ENCODE measurements at places on chromosomes 11 and 22.

DNA sequence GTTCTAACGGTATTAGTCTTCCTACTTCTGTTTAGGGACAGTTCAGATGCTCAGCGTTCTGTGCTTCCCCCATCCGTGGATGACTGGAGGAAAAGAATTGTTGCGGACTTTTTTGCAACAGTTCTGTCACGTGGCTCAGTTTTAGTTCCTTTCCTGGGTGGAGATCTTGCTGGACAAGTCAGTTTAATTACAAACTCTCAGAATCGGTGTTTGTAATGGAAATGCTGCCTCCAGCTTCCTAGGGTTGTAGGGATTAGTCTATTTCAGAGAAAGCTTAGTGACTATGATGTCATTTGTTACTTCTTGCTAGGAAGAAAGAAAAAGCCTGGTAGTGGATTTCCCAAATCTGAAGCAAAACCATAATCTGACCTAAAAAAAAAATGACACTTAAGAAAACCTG is 320.4 kb downstream of the CADM1 start:
- DNase-seq, result no peak

DNA sequence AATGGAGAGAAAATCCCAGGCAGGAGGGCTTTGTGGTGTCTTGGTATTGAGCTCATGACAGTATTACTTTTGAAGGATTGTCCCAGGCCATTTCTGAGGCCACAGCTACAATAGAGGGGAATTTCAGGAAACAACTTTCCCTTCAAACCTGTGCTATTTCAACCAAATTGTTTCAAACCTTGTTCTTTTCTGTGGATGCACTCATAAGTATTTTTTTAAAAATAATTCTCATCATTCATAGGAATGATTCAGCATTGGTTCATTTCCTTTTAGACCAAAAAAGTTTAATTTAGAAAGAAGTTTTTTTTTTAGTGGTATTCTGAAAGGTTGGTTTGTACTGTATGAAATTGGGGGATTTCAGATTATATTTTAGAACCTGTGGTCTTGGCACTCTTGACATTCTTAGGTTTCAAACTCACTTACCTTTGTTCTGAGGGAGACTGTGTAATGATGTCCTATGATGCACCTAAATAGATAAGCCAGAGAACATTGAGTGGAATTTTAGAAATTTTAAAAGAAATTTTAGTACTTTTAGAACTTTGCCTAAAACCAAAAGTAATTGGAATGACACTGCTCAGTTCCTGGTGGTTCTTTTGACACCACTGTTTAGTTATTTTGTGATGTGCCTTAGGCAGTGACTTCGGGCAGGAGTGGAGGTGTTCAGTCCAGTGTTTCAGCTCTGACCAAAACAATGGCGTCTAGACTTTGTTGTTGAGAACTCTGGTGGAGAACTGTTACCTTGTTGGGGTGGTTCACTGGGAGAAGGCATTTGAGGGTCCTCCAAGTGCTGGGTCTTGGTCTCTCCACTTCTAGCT is 12.2 kb downstream of the TEAD1 start:
- no peak for DNase-seq

DNA sequence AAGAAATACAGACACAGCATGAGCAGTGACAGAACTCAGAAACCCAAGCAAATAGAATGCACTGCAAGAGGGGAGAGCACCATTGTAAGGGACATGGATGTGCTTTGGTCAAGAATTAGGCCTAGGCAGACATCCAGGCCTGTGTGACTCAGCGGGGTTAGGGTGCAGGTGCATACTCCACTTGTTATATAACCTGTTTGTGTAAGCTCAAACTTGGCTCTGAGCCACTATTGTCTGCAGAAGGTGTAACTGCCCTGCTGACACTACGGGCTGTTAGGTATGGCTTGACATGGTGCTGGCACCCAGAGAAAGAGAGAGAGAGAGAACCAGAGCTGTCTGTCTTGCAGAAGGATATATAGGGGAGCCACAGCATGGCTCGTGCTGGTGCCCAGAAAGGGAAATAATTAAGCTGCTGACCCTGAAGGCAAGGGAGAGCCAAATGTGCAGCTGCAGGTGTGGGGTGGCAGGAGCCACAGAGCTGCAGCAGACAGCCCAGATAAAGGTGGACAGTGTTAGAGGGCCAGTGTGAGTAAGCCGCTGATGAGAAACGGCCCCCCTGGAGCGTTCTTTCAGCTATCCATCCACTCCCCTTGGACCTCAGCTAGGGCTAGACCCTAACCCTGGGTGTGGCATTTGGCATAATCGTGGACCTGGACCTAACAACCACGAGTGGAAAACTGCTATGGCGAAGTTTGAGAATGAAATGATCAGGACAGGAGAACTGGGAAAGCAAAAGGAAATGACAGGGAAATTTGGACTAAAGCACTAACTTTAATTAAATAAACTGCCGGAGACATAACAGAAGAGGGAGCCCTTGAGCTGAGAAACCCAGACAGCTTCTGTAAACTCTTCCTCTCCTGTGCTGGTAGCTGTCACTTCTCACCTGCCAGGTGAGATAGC is 253.0 kb upstream of the CCDC179 start:
- no peak for DNase-seq

DNA sequence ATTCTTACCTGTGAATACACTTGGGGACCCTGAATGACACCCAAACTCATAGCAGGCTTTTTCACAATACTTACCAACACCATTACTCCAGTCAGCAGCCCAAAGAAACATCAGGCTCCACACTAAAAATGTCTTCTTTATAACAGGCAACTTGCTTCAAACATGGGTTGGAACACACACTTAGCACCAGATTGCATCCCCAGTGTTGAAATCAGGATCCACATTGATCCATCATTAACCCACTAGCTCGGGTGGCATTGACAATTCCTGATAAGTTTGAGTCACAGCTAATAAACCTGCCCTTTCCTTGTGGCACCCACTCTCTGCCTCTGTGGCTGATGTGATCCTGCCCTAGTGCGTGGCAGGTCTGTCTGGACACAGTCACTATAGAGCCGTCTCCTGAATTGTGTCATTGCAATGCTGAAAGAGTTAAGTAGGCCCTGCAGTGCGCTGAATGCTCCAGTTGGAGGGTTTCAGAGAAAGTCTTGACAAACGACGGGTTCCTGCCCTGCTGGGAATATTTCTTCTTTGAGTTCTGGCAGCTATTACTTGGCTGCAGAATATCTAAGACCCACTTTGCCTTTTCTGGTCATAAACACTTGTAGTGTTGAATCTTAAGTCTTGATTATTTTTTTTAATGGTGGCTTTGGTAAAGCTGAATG is 19.6 kb upstream of the C11orf96 start:
- no peak for DNase-seq

DNA sequence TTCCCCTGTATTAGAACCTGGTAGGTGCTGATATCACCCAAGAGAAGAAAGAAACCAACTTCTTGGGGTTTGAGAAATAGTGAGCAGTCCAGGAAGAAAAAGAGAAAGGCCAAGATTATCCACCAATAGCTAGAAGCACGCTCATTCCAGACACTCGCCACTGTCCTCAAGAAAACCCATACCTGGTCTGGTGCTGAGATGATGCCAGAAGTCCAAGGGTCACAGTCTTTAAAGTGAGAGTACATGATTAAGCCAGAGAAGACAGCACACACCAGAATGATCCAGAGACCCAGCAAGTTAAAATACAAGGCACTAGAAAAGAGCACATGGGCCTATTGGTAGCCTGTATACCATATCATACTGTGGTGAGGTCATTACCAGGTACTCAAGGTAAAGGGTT is 23.6 kb downstream of the SLC5A12 start:
- no peak for DNase-seq

DNA sequence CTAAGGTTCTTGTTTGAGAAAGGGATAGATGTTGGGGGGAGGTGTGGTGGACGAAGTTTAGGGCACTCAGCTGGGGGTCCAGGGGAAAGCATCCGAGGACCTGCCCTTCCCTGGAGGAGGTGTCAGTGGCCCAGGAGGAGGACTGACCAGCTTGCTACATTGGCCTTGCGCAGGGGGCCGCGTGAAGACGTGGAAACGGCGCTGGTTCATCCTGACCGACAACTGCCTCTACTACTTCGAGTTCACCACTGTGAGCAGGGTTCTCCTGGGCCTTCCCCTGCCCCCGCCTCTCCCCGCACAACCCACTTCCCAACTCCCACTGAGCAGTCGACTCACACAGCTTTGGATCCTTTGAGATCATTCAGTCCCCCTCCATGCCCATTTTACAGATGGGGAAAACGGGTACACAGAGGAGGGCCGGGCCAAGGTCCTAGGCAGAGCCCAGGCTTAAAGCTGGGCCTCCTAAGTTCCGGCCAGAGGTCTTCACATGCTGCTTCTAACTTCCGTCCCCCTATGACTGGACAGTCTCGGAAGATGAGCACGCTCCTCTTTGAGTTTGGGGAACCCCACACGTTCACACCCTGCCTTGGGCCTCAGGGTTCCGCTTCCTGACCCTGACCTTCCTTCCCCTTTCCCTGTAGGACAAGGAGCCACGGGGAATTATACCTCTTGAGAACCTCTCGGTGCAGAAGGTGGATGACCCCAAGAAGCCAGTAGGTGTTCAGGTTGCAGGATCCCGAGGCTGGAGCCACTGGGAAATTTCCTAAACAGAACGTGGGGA is 28.7 kb downstream of the CYTH4 start:
- DNase-seq, result no peak

DNA sequence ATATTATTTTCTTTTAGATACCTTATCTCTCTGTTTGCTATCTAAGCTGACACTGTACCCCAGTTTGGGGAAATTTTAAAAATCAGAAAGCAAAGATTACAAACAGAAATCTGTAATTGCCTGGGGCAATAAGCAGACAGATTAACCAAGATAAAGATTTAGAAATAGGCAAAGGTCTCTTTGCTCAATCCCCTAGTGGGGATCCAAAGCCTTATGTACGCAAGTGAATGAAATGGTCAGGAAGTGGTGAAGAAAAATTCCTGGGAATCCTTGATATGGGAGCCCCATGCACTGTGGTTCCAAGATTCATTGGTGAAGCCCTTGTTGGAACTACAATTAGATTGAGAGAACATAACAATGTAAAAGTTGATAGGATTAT is 139.5 kb upstream of the GUCY1A2 start:
- DNase-seq, result no peak

DNA sequence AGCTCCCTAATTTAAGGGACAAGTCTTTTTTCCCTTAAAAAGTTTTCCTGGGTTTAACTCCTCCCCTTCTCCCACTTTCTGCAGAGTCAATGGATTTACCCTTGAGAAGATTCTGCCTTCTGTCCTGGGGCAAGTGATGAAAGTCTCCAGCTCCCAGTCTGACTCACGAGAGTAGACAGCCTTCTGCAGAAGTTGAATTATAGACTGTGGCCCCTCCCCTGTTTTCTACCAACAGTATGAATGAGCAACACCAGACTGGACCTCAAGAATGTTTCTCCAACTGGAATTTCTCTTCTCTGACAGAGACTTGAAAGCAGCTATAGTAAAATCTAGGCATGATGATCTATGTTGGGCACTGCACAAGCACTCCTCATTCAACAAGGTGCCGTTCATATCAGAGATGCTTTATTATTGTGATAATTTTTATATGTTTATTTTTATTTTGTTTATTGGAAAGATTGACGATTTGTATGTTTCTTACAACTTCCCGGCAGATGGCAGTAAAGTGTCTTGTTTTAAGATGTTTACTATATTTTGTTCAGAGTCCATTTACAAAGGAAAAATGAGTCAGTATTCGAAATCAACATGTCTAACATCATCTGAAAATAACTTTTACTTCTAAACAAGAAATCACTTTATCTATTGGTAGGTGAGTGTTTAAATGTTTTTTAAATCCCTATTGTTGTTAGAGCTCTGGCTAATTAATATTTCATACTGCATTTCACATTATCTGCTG is 56.6 kb downstream of the LMO2 start:
- DNase-seq, result no peak

DNA sequence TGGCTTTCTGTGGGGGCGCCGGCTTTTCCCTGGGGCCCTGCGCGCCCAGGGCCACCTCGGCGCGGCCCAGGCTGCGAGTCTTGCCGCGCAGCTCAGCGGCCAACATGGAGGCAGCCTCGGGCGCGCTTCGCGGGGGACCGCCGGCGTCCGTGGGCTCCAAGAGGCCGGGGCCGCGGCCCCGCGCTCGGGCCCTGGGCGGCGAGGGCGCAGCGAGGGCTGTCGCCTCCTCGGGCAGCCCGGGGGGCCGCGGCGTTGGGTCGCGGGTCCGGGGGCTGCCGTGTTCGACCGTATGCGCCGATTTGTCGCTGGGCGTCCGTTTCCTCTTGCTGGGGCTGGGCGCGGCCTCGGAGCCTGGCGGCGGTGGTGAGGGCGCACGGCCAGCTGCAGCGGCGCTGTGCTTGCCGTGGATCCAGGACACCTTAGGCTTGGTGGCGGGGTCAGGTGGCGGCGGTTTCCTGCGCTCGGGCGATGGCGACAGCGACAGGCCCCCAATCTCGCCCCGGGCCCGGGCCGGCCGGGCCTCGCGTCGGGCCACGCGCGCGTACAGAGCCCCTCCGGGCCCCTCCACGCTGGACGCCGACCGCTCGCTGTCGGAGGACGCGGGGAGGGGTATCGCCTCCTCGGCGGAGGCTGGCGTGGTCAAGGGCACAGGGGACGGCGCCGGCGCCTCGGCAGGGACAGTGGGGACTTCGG is 11.9 kb downstream of the SCARF2 start:
- no peak for DNase-seq

- no peak for DNase-seq
Measured at GRCh38 chr11:134625631-134626030, 213.6 kb upstream of the B3GAT1 start.

DNA sequence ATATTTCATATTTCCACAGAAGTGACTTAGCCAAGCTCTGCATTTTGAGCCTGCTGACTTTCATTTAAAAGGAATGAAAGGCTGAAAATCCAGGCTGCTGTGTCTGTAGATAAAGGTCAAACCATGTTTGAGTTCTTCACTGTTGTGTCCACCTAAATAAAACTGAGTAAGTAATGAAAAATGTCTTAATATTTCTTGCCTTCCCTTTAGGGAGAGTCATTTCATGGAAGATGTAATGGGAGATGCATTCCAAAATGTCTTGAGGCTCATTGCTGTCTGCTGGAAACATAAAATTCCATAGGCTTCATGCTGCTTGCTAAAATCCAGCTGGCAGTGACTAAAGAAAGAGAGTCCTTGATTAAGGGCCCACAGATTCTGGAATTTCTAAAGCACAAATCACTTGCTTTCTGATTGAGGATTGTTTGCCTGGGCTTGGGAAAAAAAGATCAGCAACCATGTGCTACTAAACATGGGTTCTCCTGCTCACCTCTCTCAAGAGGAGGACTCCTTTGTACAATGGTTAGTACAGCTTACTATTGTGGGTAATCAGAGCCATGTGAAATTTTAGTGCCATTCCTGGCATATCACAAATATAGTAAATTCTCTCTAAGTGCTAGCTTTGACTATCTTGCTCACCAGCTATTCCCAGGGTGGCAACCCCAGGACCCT is 56.9 kb downstream of the PANX1 start:
- DNase-seq, result no peak

GRCh38 chr11:76153571-76153923 is 52.8 kb downstream of the WNT11 start:
- no peak for DNase-seq

DNA sequence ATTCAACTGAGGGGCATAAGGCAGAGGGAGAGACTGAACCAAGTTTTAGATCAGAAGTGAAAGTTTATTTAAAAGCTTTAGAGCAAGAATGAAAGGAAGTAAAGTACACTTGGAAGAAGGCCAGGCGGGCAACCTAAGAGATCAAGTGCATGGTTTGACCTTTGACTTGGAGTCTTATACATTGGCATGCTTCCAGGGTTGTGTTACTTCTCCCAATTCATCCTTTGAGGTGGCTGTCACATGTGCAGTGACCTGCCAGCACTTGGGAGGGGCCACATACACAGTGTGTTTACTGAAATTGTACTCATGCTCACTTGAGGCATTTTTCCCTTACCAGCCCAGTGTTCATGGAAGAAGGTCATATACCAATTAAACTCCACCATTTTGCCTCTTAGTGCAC is 30.4 kb downstream of the CYP2R1 start:
- no peak for DNase-seq

GRCh38 chr11:28951191-28951590 is 843.0 kb downstream of the METTL15 start:
- DNase-seq, result no peak

All from CD4-positive, alpha-beta T cell treated with Interleukin-2 at 100 ng/mL for 4 hours (primary cell).